SHP77 (cell line): ENCODE measurements at places on chromosomes 3 and 15.

DNA sequence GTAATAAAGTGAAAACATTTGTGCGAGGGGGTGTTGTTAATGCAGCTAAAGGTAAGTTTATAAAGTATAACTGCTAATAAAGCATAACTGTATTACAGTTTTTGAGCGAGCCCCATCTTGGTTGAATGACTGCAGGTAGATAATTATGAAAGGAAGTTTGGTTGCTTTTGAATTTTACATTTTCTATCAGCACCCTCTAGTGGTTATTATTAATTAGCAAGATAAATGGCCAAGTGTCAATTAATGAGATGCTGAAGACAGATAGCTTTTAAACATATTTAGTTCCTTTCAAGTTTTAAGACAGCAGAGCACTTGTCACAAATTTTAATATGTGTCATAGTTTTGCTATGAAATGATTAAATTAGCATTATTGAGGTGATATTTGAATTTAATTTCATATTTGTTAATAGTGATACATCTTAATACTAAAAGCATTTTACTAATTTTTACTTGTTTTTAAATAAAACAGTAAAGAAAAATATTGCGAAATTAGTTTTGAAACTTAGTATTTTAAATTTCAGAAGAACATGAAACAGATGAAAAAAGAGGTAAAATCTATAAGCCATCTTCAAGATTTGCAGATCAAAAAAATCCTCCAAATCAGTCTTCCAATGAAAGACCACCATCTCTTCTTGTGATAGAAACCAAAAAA is 15.1 kb downstream of the U2SURP start:
- DNase-seq = no peak

DNA sequence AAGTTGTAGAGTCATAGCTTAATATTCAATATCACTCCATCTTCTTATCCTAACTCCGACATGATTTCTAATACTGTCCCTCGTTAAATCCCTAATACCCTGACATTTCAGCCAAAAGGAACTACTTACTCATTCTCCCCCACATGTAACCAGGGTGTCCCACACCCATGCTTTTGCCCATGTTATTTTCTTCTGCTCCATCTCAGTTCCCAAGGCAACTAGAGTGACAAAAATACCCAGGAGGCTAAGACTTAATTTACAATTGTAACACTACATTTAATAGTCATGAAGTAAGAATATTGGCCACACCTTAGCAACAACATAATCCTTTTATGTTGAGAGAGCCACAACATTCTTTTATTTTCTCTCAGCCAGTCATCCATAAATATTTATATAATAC is 248.5 kb upstream of the TGFBR2 start:
- DNase-seq = no peak

- no peak for DNase-seq
These were observed 8.3 kb upstream of the LMOD3 start for GRCh38 chr3:69130689-69131088.

GRCh38 chr3:189902230-189903186 is 218.2 kb downstream of the P3H2 start:
- DNase-seq = no peak

GRCh38 chr3:9105421-9105820 is 142.1 kb upstream of the RAD18 start:
- no peak for DNase-seq

GRCh38 chr15:73965758-73966113 is 26.4 kb downstream of the STOML1 start:
- DNase-seq = no peak

- no peak for DNase-seq
These were observed 2.3 kb downstream of the MEGF11 start for GRCh38 chr15:66251065-66251789.

- DNase-seq = no peak
These were observed 34.5 kb downstream of the GPD1L start for GRCh38 chr3:32140943-32141342.
